ENCODE measurements at places on chromosomes 11 and 22.

- peak; percentile 61 for DNase-seq
Measured at GRCh38 chr11:8384199-8384821, 120.6 kb upstream of the LMO1 start.

GRCh38 chr11:15215005-15215404 is 100.3 kb downstream of the INSC start:
- DNase-seq = no peak

GRCh38 chr11:27443746-27444507 is 28.7 kb downstream of the LGR4 start:
- peak; percentile 100 for DNase-seq

DNA sequence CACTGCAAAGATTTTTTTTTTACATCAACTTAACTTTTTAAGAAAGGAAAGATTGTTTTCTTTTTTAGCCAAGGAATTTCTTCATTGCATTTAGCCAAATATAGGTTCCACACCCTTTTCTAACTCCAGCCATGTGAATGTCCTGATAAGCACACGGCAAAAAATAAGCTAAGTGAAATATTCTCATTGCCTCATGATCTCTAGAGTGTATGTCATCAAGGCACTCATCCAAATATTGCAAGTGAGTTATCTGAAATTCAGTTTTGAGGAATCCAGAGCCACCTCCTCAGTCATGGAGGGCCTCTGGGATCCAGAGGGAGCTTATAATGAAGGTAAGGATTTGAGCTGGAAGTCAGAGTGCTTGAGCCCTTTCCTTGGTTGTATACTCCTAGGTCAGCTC is 80.0 kb downstream of the BLID start:
- DNase-seq = no peak

DNA sequence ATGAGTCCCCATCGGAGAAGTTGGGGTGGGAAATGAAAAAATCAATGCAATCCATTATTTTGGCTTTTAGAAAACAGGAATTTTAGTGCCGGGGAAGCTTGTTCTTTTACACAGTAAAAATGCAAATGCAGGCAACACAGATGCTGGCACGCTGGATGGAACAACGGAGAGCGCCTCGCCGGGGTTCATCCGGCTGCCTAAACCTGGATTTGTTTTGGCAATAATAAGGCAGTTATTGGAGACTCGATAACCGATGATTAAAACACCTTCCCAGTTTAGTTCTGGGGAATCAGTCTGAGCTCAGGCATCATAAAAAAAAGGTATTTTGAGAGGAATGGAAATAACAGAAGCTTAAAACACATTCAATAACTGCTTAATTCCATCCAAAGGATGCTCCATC is 2.9 kb downstream of the DSCAML1 start:
- no peak for DNase-seq

DNA sequence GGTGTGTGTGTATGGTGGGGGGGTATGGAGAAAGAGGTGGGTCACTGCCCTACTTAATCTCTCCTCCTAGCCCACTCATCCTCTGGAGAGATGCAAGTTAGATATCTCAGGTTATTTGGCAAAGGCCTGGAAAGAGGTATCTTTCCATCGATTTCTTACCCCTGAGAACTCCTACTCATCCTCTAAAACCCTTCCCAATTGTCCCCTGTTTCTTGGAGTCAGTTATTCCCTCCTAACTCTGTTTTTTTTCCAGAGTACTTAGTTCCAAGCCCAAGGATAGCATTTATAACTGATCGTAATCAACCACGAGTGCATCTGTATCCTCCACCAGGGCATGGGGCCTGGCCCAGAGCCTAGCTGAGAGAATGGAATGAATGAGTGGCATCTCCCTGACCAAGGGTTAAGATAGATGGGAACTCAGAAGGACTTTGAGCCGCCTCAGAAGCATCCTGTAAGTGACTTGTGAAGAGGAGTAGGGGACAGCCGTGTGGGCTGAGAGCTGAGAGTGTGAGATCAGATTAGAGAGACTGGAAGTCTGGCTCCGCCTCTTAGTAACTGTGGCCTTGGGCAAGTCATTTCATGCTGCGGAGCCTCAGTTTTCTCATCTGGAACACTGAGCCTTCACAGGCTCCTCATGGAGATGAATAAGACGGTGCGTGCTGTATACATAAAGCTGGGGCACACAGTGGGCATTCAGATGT is 16.2 kb downstream of the CD6 start:
- no peak for DNase-seq

- DNase-seq = no peak
Measured at GRCh38 chr11:15764948-15765347, 591.4 kb downstream of the SOX6 start.

DNA sequence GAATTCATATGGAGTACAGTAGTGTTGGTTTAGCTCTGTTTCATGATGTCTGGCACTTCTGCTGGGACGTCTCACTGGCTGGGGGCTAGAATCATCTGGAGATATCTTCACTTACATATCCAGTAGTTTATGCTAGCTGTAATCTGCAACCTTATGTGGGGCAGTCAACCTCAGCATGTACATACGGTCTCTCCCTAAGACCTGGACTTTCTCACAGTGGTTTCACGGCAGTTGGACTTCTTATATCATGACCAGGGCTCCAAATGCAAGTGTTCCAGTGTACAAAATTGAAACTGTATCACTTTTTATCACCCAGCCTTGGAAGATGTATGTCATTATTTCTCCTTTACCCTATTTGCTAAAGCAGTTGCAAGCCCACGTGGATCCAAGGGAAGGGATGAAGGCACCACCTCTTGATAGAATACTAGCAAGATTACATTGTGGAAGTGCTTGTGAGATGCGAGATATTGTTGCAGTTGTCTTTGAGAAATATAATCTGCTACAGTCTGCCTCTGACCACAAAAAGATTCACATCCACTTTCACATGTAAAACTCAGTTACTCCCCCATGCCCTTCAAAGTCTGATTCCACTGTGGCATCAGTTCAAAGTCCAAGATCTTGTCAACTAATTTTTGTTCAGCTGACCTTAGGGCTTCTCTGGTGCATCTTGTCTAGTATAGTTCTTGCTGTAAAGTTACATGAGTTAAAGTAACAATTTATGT is 316.6 kb upstream of the NCAM1 start:
- no peak for DNase-seq

DNA sequence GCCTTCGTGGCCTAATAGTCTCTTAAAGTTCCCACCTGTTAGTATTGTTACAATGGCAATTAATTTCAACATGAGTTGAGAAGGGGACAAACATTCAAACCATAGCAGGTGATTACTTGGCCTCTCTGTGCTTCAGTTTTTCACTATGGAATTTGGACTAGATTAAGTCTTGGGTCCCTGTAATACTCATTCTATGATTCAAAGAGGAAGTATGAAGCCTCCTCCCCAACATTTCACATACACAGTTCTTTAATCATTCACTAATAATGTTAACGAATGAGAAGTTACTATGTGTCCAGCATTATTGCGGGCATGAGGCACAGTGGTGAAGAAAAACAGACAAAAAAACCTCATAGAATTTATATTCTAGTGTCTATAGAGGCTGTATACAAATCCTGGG is 19.9 kb upstream of the USP47 start:
- no peak for DNase-seq

- DNase-seq = no peak
Measured at GRCh38 chr11:127071606-127072005, 71.0 kb upstream of the KIRREL3 start.

- no peak for DNase-seq
Measured at GRCh38 chr11:45168366-45169130, 22.1 kb downstream of the PRDM11 start.

GRCh38 chr11:64186492-64187165 is 658 bp downstream of the STIP1 start:
- peak; percentile 21 for DNase-seq

DNA sequence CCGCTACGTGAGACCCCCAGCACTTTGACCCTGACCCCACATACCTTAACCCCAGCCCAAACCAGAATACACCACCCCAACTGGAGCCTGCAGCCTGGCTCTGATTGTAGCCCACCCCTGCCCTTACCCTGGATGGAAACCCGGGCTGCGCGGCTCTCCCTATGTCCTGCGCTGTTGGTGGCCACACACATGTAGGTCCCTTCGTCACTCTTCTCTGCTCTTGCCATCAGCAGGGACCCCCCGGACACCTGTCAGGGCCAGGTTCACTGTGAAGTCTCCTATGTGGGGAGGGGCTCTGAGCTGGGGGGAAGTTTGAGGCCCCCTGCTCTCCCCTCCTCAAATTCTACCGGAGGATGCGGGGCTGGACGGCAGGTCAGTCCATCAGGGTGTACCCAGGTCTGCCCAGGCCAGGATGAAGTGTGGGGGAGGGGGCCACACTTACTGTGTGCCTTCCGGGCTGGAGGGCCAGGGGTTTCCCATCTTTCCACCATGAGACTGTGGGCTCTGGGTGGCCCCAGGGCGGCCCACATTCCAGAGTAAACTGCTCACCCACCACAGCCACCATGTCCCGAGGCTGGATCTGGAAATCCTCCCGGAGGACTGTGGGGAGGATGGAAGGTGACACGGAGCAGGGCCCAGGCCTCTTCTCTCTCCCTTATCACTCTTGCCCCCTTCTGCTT is 1.5 kb downstream of the ROBO4 start:
- DNase-seq = no peak

GRCh38 chr11:79381036-79381435 is 59.8 kb downstream of the TENM4 start:
- no peak for DNase-seq

GRCh38 chr11:92329137-92329536 is 104.5 kb downstream of the FAT3 start:
- DNase-seq = no peak

DNA sequence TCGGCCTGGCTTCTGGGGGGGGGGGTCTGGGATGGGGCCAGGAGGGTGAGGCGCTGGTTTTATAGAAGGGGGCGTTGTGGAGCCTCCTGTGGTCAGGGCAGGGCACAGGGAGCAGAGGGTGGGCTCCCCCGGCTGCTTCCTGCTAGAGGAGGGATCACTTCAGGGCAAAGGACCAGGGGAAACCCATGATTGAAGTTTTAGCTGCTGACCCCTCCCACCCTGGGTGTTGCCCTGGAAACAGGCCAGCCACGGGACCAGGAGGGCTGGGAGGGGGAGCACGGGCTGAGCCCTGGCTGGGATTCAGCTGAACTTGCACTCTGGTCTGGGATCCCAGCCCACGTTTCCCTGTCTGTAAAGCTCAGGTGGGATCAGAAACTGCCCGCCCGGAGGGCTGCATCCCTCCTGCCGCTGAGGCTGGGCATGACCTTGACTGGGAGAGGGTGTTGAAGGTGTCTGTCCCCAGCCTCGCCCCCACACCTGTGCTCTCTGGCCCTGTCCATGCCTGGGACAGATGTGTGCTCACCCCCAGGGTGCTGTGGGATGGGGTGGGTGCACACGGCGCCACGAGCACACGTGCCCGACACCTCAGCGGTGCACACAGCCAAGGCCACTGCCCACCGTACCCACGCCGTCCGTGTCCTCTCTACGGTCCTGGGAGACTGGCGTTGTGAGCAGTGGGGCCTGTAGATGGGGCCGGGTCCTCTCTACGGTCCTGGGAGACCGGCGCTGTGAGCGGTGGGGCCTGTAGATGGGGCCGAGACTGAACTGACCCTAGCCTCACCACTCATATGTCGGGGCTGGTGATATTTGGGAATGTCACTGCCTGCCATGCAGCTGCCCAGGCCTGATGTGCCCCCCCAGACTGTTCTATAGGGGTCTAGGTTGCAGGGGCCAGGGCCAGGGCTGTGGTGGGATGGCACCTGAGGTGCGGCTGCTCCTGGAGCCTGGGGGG is 2.3 kb downstream of the TSPAN4 start:
- DNase-seq = peak; percentile 91

GRCh38 chr11:65843811-65844210 is 10.0 kb downstream of the SNX32 start:
- no peak for DNase-seq

- DNase-seq = no peak
Measured at GRCh38 chr11:109957000-109957399, 136.2 kb upstream of the ZC3H12C start.

GRCh38 chr11:1751999-1752906 is 1.9 kb upstream of the IFITM10 start:
- DNase-seq = no peak

DNA sequence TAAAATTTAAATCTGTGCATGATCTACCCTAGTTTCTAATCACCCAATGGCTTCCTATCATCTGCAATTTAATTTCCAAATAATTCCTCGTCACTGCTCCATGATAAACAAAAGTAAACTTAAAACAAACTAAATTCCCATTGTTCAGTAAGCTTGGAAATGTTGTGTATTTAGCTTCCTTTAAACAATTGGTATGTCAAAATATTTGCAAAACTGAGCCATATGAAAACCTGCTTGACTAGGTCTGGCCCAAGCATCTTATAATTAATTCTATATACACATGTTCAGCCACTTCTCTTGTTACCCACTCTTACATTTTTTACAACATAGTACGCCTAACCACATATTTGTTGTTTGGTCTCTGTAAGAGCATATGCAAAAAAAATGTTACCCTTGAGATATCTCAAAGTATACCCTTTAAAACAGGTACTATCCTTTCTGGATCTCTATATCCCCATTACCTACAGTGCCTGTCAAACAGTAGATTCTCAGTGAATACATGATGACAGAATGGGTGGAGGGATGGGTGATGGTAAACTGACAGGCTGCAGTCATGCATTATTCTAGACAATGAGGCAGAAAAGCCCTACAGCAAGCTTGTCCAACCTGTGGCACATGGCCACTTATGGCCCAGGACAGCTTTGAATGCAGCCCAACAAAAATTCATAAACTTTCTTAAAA is 1277.9 kb upstream of the TENM4 start:
- DNase-seq = peak; percentile 4

GRCh38 chr11:65695459-65696241 is 16.4 kb upstream of the KAT5 start:
- DNase-seq = peak; percentile 61

DNA sequence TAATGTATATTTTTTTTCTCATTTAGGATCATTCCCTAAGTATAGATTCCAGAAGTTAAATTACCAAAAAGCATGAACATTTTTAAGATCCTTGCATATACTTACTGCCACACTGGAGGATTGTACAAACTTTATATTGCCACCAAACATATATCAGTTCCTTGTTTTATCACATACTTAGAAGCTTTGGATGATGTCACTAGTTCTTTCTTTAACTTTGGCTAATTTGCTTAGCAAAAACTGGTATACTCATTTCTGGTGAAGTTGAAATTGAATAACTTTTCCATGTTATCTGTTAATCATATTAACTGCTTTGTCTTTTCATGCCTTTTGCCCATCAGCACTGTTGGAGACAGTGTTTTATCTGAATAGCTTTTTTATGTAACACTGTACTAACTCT is 31.6 kb upstream of the PRDM10 start:
- DNase-seq = no peak

Measured in HAP-1 (cell line).